Activated naive CD4-positive, alpha-beta T cell (primary cell): ENCODE measurements at places on chromosomes 16 and 17.

- no peak for DNase-seq
Measured at GRCh38 chr16:6728381-6728780, 604.3 kb upstream of the RBFOX1 start.

DNA sequence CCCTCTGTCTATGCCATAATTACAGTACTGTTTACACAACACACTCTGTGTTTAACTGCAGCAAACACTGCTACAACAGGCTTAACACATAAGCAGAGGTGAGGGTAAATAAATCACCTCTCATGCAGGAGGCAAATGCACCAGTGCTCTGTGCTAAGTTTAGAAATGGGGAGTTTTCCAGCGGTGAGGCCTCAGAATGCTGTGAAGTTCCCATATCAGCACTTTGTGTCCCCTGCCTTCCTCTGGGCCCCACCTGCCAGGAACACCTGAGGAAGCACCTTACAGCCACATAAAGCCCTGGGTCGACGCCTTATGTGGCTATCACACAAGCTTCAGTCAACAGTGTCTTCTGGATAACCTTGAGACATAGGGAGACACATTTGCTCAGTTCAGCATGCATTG lies 304.5 kb downstream of the HAPSTR1 start:
- DNase-seq = no peak

DNA sequence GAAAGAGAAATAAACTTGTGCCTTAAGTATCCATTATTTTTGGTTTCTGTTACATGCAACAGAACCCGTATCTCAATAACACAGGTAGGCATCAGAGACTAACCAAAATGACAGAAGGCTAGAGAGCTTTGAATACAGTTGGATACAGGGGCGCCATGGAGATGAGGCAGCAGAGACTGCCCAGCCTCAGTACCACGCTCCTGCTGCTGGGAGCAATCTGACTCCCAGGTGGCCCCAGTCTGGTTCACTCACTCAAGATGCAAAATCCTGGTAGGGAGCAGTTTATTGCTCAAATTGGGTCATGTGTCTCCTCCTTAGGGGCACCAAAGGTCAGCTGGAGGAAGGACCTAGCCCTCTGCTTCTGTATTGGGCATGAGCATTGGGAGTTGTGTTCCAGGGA lies 218.9 kb downstream of the USP22 start:
- no peak for DNase-seq

DNA sequence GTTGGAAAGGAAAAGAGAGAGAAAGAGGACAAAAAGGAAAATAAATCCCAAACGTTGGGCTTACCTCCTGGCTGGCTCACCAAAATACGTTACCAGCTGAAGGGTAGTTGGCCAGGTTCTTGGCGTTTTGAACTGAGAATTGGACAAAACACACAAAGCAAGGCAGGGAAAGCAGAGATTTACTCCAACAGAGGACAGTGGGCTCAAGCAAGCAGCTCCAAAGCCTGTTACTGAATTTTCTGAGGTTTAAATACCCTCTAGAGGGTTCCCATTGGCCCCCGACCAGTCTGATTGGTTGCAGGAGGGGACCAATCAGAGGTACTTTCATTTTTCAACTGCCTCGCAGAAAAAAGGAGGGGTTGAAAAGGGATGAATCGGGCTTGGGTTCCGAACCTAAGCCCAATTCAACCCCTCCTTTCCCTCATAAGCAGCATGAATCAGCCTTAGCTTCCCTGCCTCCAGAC lies 55.6 kb upstream of the ALOX12 start:
- DNase-seq = no peak
